Activated naive CD8-positive, alpha-beta T cell treated with anti-CD3 and anti-CD28 coated beads, Interleukin-2, amount 50 U/mL, for 24 hours (primary cell): ENCODE measurements at places on chromosomes 2 and 18.

DNA sequence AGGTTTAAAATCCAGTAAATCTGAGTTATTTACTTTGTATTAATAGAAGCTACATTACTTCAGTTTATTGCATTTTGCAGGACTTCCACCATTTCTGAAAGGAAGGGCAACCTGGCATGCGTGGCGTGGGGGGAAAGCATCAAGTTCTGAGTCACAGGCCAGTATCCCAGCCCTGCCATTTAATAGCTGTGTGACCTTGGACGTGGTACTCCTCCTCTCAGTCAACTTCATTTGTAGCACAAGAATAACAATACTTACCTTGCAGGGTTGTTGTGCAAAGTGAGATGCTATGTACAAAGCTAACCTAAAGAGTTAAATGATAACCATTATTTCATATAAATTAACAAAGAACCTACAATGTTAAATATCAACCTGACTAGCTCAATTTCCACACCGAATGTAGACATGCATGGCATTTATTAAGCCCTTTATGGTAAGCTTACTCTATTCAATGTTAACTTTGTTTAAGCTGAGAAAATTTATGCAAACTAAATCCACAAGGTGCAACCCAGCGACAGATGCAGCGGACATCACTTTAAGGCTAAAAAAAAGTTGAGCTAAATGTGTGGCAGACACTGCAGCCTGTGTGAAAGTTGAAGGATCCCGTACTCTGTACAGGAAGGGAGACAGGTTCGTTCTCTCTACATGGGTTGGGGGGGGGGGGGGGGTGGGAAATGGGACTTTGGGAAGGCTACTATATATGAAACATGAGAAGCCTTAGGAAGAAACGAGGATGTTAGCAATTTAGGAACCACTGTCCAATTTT lies 17.2 kb upstream of the STPG4 start:
- DNase-seq = no peak

DNA sequence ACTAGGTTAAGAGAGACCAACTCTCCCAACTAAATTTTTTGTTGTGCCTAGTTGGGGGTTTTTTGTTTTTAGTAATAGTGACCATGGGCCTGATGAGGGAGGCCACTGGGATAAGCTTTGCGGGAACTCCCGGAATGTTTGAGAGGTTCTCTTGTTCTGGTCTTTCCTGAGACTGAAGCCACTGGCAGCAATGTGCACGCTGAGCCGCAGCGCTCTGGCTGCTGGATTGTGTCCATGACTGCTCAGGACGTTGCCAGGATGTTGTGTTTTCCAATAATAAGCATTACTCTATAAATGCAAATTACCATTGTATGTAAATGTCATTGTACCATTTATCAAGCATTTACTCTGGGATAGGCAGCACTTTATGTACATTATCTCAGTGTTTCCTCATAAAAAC lies 126.1 kb downstream of the GALNT1 start:
- DNase-seq = no peak

DNA sequence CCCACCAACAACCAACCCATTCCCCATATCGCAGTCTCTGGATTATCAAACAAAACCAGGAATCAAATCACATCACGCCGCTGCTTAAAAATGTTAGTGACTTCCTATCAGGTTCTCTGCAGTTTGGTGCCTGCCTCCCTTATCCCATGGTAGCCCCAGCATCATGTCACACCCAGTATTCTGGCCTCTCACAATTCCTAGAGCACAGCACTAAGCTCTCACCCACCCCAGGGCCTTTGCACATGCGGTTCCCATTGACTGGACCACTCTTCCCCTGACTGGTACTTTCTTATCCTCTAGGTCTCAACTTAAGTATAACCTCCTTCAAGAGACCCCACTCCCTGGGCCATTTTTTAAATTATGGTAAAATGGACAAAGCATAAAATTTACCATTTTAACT lies 12.8 kb downstream of the ATP8B1 start:
- DNase-seq = no peak

- DNase-seq = no peak
Observed at GRCh38 chr2:101793277-101793969, 95.9 kb downstream of the MAP4K4 start.

GRCh38 chr2:98804736-98805135 lies 73.8 kb upstream of the MGAT4A start:
- DNase-seq = no peak

GRCh38 chr18:61572871-61573270 lies 239.6 kb downstream of the CDH20 start:
- DNase-seq = no peak

DNA sequence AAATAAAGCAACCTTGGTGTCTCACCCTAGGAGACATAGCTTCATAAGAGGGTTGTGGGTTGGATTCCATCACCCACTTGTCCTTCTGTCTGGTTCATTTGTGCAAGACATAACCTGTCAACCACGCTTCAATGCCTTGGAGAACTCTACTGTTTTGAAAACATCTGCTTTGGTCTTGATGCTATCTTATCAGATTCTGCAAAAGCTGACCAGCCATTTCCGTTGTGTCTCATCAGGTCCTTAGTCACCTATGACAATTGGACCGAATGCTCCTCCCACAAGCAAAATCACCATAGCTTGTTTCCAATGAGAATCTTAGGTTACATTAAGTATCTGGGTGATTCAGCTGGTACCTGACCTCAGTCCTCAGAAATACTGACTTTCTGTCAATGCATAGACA lies 35.4 kb downstream of the STAT4 start:
- peak; percentile 58 for DNase-seq

- DNase-seq = peak; percentile 20
Observed at GRCh38 chr2:41698678-41699422, 349.0 kb upstream of the PKDCC start.

GRCh38 chr2:224909885-224910573 lies 132.2 kb downstream of the DOCK10 start:
- DNase-seq = no peak

- DNase-seq = no peak
Observed at GRCh38 chr2:54638103-54638502, 85.4 kb upstream of the EML6 start.

- no peak for DNase-seq
Observed at GRCh38 chr2:206341396-206341795, 66.9 kb downstream of the ZDBF2 start.

DNA sequence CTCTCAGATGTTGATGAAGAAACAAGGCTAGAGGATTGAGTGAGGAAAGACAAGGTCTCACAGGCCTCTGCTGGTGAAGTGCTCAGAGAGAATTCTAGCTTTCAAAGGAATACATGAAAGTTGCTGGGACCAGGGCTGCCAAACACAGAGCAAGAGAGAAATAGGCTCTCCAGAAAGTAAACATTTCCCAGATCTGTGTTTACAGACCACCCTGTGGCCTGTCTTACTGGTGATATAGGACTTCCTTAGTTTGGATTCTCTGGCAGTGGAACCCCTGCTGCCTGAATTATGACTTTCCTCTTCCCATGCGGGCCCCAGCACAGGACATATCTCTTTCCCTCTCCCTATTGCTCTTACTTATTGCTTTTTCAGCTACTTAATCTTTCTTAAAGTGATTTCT lies 64.5 kb downstream of the TACR1 start:
- no peak for DNase-seq

DNA sequence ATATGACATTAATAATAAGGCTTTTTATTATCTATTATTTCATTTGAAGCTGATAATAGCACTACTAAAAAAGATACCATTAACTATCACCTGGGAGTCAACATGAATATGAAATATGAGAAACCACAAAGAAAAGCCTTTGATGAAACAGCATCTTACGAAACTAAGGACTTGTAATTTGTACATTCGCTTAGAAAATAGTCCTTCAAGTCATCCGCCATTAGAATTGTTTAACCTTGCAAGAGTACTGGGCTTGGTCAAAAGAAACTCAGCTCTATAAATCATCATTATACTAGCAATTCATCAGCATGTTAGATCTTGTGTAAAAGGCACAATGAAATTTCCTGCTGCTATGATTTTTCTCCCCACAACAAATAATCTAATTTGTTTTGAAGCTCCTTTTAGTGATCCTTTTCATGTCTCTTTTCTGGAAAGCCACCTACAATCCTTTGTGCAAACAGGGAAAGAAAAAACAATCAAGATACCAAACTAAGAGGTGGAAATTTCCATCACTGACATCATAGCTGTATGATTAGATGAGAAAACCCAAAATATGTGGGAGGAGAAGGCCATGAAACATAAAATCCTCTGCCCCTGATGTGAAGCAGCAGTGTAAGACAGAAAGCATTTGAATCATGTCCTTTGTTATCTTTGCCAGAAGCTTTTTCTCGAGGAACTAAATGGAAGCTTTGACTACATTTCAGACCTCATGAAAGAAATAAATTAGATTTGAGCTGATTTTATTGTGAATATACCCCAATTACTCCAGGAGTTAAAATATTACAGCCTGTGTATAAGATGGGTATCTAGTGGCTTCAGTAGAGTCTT lies 31.2 kb downstream of the SCN9A start:
- no peak for DNase-seq

GRCh38 chr18:78271790-78272189 lies 707.8 kb upstream of the SALL3 start:
- no peak for DNase-seq

DNA sequence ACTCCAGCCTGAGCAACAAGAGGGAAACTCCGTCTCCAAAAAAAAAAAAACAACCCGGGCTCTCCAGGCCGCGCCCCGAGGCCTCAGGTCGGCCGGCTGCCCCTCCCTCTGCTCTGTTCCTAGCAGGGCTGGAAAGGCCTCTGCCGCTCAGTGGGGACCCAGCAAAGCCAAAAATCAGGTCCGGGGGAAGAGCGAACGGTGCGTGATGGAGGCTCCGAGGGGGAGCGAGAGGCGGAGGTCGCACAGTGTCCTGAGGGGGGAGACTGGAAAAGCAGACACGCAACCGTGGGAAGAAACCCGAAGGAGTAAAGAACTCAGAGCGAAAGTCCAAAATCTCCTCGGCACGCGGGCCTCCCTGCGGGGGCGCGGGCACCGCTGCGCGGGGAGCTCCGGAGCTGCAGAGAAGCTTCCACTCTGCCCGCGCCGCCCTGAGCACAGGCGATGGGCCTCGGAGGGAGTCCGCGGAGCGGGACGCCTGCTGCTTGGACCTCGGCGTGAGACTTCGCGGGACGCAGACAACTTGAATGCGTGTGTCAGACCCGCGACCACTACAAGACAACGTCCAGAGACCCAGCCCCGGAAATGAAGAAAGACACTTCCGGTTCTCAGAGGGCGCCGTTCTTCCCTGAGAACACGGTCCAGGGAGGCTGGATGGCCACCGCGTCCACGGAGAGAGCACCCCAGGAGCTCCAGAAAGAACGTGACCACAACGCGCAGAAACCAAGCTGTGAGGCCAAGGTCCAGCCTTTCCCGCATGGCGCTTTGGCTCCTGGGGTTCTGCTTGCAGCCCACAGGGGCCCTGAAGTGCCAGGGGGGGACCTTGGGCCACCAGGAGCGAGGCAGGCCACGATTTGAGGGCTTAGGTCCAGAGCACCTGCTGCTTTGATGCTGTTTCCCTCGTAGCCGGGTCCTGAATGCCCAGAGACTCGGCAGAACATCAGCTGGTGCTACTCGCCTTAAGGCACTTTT lies 219.8 kb downstream of the DPP10 start:
- no peak for DNase-seq

GRCh38 chr18:486929-487740 lies 13.4 kb downstream of the COLEC12 start:
- no peak for DNase-seq

DNA sequence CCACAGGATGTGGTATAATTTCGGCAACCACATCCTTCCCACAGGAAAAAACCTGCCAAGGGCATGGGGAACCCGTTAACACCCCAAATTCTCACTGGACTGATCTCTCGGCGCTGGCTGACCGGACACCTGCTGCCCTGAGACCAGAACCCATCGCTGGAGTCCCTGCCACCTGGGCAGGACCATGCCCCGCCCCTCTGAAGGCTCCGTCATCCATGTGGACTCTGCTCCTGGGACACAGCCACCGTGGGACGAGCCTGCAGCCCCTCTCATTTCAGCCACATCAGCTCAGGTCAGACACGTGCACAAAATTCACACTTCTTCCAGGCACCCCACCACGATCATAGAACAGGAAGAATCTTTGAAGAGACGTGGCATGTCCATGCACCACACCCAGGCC lies 108.2 kb downstream of the ZNF516 start:
- no peak for DNase-seq
